ENCODE measurements at places on chromosomes 5 and 9.

DNA sequence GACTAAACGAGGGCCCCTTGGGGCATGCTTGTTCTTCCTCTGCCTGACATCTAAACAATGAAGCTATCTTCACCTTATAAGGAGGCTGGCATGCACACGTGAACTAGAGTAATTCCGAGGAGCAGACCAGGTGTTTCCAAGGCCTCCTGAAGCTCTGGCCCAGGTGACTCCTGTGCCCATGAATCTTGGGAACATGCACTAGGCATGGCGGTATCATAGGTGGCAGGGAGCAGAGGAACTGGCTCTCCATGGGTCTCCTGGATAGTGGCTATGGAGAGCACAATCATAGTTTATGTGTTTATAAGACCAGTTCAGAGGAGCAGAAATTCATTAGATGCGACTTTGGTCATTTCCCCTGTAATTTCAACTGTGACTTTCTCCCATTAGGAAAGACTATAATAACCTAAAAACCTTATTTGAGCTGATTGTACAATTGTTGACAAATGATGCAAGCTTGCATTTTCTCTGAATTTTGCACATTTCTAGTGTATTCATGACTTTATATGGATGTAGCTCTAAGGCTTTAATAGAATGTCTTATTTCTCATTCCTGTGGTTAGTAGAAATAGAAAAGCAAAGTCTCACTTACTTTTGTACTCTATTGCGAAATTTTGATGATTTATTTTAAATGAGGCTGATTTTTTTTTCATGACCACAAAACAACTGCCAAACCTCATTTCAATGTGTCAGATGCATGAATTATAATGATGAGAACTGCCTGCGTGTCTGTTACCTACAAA lies 135.3 kb upstream of the RPS23 start:
- DNase-seq, result no peak

DNA sequence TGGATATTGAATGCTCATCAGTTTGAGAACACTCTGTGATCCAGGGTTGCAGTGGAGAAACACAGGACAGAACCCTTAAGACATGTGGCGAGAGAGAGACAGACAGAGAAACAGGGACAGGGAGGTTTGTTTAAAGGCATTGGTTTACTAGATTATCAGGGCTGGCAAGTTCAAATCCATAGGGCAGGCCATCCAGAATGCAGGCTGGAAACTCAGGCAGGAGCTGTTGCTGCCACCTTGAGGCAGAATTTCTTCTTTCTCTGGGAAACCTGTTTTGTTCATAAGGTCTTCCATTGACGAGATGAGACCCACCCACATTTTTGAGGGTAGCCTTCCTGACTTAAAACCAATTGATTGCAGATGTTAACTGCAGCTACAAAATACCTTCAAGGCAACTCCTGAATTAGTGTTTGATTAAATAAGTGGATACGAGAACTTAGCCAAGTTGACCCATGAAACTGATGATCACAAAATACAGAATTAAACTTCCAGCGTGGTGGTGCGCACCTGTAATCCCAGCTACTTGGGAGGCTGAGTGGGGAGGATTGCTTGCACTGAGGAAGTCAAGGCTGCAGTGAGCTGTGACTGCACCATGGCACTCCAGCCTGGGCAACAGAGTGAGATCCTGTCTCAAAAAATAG lies 55.9 kb downstream of the NSUN2 start:
- DNase-seq, result no peak

- no peak for DNase-seq
These were observed 5.5 kb downstream of the KCNIP1 start for GRCh38 chr5:170509348-170509660.

DNA sequence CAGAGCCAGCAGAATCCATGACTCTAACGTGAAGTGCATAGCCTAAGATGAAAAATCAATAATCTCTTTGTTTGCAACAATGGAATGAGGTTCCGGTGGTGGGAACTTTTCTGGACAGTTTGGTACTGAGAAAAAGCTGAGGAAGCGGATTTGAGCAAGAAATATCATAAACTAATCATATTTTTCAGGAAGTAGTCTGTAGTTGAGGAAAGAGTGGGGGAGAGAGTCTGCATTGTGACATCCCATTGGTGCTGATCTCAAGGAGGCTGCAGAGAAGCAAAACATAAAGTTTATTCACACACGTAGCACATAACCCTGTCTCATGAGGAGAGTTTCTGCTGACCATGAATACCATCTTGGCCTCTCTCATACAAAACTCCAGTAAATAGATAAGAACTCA lies 15.8 kb upstream of the FCHO2 start:
- DNase-seq, result no peak

DNA sequence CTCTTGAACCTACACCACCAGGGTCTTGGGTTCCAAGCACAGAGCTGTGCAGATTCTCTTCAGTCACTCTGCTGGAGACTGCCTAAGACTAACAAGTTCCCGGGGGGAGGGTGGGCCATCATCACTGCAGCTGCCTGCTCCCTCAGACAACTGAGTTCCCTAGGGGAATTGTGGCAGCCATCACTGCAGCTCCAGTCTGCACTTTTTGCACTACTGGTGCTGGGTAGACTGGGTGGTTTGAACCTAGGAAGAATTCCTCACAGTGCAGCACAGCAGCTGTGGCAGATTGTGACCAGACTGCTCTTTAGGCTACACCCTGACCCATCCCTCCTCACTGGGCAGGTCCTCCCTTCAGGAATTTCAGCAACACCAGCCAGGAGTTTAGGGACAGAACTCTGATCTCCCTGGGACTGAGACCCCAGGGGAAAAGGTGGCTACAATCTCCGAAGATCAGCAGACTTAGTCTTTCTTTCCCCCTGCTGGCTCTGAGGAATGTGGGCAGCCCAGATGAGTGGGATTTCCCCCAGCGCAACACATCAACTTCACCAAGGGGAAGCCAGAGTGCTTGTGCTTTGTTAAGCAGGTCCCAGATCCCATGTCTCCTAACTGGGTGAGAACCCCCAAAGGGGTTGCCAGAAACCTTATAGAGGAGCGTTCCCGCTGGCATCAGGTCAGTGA lies 30.9 kb upstream of the RGMB start:
- DNase-seq, result no peak

- no peak for DNase-seq
These were observed 150.7 kb upstream of the RASA1 start for GRCh38 chr5:87116825-87117512.

DNA sequence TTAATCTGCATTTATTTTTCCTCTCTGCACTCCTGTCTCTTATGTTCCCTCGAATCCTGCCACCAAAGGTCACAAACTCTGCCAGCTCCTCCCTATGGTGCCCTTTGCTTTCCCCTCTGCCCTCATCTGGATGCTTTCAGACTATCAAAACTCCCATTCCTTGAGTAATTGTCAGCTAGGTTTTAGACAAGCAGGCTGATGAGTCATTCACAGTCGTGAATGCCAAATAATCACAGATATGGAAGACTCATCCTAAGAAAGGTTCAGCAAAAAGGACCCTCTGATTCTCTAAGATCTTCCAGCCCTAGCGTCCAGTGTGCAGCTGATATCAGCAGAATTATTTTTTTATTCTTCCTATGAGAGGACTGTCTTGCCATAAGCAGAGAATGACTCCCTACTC lies 104.5 kb upstream of the NUDT12 start:
- DNase-seq, result no peak

DNA sequence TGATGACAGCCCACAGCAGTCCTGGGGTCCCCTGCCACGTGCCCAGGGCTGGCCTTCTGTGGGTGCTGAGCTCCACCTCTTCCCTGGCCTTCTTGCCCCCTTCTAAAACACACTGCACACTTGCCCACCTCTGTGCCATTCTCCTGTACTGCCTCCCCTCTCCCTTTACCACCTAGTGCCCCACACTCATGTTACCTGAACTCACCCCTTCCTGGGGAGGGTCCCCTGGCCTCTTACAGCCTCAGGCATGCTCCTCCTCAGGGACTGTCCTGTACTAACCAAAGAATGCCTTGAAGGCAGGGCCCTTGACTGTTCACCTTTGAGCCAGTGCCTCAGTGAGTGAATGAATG lies 60.3 kb downstream of the FGF18 start:
- DNase-seq, result no peak

GRCh38 chr5:58886315-58887207 lies 303.7 kb downstream of the RAB3C start:
- DNase-seq, result peak; percentile 24

DNA sequence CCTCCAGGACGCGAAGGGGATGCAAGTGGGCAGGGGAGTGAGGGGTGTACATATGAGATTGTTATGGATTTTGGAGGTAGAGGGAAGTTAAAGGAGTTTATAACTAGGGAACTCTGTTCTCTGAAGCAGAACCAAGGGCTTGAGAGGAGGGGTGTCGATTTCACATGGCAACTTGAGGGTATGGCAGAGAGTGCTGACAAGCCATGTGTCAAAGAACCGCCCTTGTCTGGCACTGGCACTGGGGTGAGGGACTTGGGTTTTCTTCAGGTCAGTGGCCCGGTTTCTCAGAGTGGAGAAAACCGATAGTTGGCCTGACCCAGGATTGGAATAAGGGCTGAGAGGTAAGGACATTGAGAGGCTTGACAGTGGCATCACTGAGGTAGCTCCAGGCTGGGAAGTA lies 47.7 kb upstream of the TESK1 start:
- DNase-seq, result no peak

DNA sequence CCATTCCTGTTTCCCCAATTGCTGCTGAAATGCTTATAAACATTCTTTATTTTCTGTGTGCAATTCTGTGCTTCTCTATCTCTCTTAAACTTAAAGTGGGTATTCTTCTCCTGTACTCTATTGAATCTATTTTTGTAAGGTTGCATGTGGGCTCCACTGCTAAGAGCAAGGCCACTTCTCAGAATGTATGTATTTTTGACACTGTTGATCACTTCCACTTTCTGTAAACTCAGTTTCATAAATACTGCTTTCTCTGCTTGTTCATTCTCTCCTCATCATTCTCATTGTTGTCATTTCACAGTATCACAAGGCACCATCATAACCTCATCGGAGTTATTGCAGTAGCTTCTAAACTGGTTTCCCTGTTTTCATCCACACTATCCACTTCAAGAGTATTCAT lies 483.0 kb upstream of the CDH18 start:
- DNase-seq, result no peak

DNA sequence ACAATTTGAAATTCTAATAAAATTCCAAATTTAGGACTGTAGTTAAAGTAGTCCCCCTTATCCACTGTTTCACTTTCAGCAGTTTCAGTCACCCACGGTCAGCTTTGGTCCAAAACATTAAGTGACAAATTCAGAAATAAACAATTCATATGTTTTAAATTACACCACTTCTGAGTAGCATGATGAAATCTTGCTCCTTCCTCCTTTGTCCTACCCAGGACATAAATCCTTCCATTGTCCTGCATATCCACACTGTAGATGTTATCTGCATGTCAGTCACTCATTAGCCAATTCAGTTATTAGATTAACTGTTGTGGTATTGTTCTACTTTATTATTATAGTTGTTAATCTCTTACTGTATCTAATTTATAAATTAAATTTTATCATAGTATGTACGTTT lies 376.5 kb downstream of the SH3GL2 start:
- DNase-seq, result no peak

GRCh38 chr5:14510880-14511279 lies 70.7 kb upstream of the OTULINL start:
- DNase-seq, result no peak

DNA sequence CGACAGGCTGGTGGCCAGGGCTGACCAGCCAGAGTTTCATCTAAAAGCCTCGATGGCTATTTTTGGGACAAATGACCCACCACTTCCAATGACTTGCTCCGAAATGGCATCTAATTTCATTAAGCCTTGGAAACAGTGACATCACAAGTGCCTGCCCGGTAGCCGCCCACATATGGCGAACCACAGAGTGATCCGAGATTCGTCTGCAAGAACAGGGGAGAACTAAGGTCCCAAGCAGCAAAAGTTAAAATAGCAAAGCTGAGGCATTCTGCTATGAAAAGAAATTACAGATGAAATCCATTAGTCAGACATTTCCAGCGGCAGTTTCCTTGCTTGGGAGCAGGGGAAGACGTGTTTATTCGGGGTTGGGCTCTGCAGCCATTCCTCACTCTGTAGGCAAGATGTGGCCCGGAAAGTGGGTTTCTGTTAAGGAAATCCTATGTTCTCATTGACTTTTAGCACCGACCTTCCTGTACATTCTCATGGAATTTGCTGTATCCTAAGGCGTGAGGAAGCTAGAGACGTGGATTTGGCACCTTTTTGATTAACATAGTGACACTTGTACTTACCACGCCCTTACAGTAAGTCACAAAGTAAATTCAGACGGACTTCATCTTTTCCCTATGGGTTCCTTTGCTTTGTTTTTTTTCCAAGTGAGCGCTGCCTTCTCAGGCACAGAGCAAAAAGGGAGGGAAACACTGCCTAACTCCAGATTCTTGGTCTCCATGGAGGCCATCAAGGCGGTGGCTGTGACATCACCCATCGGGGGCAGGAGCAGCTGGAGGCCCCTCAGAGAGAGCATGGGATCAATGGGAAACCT lies 45.1 kb downstream of the ERGIC1 start:
- DNase-seq, result no peak

DNA sequence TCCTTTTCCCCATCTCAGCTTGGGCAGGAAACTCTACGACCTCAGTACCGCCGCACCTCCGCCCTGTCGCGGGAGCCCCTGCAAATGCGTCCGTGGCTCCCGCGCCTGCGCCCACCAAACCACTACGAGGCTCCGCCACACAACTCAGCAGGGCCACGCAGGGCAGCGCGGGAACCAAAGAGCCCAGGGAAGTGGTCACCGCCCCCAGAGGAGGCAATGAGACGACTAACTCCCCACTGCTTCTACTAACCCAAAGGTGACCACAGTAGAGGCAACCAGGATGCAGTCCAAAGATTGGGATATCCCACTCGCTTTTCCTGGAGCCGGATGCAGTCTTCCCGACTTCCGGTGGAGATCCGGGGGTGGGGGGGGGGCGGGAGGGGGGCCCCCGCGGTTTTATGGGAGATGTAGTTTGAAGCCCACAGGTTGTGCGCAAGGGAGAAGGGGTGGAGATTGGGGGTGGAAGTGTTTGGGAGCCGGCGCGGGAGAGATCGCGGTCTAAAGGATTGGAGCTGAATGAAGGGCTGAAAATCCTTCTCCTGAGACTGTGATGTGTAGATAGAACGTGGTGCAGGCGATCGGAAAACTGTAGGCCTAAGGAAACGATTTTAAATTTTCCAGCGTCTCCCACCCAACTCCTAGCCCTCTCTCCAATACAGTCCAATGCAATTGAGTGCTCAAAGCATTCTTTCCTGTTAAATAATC lies at the start of gene NUDT12:
NUDT12 (minus strand) TSS at position 337 of the 705 bp plus-strand sequence. CDS start 2,541 bp downstream, outside the sequence.
- DNase-seq, result no peak
